ENCODE measurements at places on chromosomes 2 and 18.

- no peak for DNase-seq
- H3K4me3 ChIP-seq, result no peak overlapping the region
- H3K27ac ChIP-seq, result no peak overlapping the region
- H3K4me1 ChIP-seq, result peaks cover 67% of the 10 kb centered on the region
Observed at GRCh38 chr2:62474176-62474575, 31.8 kb downstream of the TMEM17 start.

GRCh38 chr18:48336332-48336731, 72.9 kb downstream of the ZBTB7C start:
- no peak for DNase-seq
- peaks cover 26% of the 10 kb centered on the region for H3K4me1 ChIP-seq
- peaks cover 2% of the 10 kb centered on the region for H3K27me3 ChIP-seq
- no peaks in the 10 kb centered on the region for H3K36me3 ChIP-seq

- DNase-seq, result no peak
- no peak overlapping the region for H3K4me3 ChIP-seq
- peaks cover 46% of the 10 kb centered on the region for H3K4me1 ChIP-seq
- no peaks in the 10 kb centered on the region for H3K27me3 ChIP-seq
Observed at GRCh38 chr2:168500516-168500915, 44.4 kb downstream of the CERS6 start.

- no peak for DNase-seq
- peaks cover 2% of the 10 kb centered on the region for H3K36me3 ChIP-seq
- H3K4me1 ChIP-seq, result peaks cover 21% of the 10 kb centered on the region
- H3K4me3 ChIP-seq, result no peak overlapping the region
Observed at GRCh38 chr18:48806551-48807261, 144.1 kb downstream of the SMAD7 start.
